ENCODE measurements at places on chromosomes 12 and 14.

DNA sequence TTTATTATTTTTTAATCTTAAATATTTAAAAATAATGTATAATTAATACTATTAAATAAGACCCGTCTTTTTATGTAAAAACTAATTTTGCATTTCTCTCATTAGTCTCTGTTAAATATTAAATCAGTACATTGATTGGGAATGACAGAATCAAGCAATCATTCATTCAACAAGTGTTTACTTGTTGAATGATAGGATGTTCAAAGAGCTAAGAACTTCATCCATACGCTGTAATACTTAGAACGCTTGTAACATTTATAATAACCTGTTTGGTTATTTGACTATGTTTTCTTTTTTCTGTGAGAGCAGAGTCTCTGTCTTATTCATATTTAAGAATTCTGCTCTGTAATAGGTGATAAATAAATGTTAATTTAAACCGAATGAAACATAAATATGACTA is 2.9 kb upstream of the BATF start:
- DNase-seq = no peak

GRCh38 chr14:53295985-53296582 is 143.0 kb upstream of the DDHD1 start:
- DNase-seq = peak; percentile 60

DNA sequence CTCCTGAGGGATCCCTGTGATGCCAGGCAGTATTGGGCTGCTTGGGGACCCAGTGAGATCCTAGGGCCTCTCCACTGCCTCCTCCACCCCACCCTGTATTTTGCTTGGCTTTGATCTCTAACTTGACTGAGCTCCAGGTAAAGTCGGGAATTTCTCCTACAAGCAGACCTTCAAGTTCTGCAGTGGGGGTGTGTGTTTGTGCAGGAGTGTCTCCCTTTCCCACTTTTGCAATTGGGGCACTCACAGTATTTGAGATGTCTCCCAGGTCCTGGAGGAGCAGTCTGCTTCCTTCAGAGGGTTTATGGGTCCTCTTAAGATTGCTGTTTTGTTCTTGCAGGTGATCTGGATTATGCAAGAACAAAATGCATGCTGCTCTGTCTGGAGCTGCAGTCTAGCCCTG is 68.9 kb downstream of the ALG10B start:
- DNase-seq = no peak

DNA sequence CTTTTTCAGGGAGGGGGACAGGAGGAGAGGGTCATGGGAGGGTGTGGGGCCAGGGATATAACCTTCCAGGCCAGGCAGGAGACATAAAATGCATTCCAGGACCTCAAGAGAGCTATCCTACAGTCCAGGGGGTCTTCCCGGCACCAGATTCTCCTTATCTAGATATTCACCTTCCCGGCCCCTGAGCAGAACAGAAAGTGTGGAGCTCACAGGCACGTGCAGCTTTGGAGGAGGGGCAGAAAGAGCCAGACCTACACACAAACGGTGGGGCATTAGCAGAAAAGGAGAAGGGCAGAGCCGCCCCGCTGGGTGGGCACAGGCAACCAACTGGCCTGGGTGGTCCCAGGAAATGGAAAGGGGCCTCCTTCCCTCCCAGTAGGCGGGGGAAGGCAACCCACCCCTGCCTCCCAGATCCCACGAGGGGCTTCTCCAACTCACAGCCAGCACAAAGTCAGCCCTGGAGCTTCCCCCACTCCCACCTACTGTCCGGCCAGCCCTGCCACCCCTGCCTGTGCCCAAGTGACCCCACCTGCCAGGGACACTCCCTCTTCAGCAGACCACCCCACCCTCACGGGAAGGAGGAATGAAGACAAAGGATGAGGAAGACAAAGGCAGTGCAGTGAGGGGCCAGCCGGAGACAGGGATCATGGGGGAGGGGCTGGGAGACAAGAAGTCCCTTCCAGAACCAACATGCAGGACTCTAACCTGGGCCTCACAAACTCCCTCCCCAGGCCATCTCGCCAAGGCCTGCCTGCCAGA is 33.3 kb downstream of the CCDC85C start:
- no peak for DNase-seq

DNA sequence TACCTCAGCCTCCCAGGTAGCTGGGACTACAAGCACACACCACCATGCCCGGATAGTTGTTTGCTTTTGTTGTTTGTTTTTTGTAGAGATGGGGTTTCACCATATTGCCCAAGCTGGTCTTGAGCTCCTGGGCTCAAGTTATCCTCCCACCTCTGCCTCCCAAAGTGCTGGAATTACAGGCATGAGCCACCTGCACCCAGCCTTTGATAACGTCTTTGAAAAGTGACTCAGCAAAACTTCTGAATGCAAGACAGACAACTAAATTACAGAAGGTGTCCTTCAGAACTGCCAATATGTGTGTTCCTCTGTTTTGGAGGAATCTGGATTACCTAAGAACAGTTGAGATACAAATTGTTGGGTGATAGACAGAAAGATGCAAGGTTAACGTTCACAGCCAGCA is 99.8 kb downstream of the ESR2 start:
- no peak for DNase-seq

- DNase-seq = no peak
These were observed 332.1 kb downstream of the APAF1 start for GRCh38 chr12:98977186-98977585.

DNA sequence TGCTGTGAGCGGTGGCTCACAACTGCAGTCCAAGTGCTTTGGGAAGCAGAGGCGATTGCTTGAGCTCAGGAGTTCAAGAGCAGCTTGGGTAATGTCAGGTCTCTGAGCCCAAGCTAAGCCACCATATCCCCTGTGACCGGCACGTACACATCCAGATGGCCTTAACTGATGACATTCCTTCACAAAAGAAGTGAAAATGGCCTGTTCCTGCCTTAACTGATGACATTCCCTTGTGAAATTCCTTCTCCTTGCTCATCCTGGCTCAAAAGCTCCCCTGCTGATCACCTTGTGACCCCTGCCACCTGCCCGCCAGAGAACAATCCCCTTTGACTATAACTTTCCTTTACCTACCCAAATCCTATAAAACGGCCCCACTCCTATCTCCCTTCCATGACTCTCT is 48.6 kb downstream of the SLC25A47 start:
- no peak for DNase-seq

- no peak for DNase-seq
These were observed 44.4 kb downstream of the TBX5 start for GRCh38 chr12:114361545-114361944.

DNA sequence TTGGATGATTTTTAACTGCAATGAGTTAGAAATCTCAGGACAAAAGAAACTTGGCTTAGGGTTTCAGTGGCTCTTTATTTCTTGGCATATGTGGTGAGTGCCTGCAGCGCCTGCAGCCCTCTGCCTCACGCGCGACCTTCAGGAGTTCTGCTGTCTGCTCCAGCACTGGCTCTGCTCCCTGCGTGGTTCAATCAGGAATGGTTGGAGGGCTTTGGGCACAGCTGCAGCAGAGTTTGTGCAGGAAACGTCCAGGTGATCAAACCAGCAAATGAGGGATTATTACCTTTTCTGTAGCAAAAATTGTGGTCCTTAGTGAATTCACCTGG is 19.8 kb downstream of the PPM1H start:
- DNase-seq = no peak

- no peak for DNase-seq
These were observed 53.2 kb downstream of the TSPAN19 start for GRCh38 chr12:84982888-84983287.

DNA sequence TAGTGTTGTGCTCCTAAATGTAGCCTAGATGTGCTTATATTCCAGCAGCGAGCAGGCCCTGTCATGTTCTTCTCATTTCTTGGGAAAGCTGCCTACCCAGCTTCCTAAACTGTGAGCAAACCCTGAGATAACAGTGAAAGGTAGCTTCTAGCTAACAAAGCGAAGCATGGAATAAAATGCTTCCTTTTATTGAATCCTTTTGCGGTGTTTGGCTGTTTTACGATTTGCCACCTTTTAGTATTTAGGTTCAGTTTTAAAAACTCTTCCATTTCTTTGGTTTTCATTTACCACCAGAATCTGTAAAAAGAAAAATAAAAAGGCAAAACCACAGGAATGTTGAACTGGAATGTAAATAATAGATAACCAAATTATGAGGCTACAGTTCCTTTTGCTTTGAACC is 5.0 kb upstream of the PKP2 start:
- DNase-seq = no peak

GRCh38 chr12:76879710-76880518 is 1.1 kb upstream of the CSRP2 start:
- DNase-seq = no peak

- DNase-seq = no peak
These were observed 42.1 kb upstream of the CHGA start for GRCh38 chr14:92880851-92881250.

- DNase-seq = peak; percentile 81
These were observed at the start of gene SLC48A1 for GRCh38 chr12:47773062-47773857. SLC48A1 (plus strand) TSS chr12:47773238; CDS start chr12:47773305, 67 bp downstream.

DNA sequence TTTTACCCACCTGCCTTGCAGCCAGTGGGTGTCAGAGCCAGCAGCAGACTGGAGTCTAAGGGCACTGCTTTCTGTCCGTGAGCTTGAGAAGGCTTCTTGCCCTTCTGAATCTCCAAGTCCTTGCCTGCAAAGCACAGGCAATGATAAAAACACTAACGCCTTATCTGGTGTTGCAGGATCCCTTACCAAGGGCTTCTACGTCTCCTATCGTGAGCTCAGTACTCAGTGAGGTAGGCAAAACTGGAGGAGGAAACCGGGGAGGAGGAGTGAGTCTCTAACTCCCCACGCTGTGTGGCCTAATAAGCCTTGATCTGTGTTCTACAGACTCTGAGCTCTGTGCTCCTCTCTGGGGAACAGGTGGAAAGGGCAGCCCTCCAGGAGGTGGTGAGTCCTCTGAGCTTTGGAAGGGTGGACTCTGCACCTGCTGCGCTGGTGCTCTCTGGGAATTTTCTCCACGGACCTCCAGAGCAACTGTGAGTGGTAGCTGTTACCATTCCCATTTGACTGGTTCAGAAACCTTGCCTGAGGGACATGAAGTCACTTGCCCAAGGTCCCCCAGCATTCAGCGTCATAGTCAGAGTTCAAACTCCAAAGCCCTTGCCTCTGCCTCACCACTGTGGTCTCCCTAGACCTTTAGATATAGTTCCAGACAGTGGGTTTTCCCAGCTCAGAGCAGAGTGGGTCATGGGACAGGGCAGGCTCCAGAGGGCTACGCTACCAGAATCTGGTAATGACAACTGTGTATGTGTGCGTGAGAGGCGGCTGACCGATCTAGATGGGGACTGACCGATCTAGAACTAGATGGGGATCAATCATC is 7.0 kb upstream of the MARK3 start:
- DNase-seq = no peak

- DNase-seq = no peak
These were observed 377.3 kb downstream of the EMP1 start for GRCh38 chr12:13573698-13574321.

- no peak for DNase-seq
These were observed 27.5 kb downstream of the RIC8B start for GRCh38 chr12:106801830-106802533.

DNA sequence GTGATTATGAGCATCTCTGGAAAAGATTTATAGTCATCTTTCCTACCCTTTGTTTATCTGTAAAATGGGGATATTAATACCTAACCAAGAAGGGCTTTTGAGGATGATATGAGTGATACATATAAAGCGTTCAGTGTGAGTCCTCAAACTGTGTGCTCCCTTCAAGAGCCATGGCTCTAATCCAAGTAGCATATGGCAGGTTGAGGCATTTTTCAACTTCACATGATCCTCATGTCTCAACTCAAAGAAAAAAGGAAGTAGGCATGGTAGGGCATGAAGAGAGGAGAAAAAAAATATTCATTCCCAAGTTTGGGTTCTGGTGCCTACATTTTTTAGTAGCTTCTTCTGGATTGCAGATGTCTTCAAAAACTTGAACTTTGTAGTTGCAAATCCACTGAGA is 286.3 kb upstream of the ATP2B1 start:
- no peak for DNase-seq

- DNase-seq = no peak
These were observed 37.0 kb downstream of the NUAK1 start for GRCh38 chr12:106101803-106102202.

DNA sequence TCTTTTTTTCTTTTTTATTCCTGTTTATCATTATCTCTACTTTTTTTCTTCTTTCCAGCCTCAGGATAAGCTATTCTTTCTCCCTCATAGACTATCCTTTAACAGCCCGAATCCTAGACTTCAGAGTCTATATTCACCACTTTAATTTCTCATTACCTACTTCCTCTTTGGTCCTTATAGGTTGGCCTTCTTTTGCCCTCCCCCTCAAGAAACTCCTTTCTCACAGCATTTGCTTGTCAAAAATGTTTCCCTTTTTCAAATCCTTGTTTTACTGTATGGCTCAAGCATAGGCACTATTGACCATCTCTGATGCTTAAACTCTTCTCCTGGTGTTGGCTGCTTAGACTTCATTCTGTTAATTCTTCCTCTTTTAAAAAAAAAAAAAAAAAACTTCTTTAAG is 52.5 kb downstream of the KIAA0586 start:
- no peak for DNase-seq

- no peak for DNase-seq
These were observed 5.3 kb downstream of the LTBP2 start for GRCh38 chr14:74606727-74607126.

GRCh38 chr12:26642361-26642760 is 190.6 kb downstream of the ITPR2 start:
- DNase-seq = no peak

DNA sequence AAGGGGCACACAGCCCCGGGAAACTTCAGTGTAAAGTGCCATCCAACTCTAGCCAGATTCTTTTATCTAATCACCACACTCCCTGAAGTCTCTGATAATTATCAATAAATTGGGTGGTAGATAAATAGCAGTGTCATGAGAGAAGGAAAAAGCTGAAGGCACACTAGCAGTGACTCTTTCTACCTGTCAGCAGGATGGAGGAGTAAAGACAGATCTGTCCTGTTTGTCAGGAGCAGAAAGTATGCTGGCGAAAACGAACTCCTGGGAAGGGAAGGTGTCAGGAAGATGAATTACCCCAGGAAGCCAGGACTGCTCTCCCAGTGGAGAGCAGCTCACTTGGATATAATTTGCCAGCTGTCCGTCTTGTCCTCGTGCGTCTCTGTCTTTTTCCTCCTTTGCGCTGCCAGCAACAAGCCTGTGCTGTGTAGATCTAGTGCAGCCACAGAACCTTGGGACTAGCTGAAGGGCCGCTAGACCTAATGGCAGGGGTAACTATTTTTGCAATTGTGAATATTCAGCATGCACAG is 981.9 kb downstream of the DIO2 start:
- no peak for DNase-seq

- no peak for DNase-seq
These were observed 437.7 kb downstream of the PRKD1 start for GRCh38 chr14:29489911-29490425.

- DNase-seq = no peak
These were observed 328.1 kb downstream of the BTG1 start for GRCh38 chr12:91817517-91817916.

- DNase-seq = no peak
These were observed 242.9 kb downstream of the CHST11 start for GRCh38 chr12:104699489-104700190.

- no peak for DNase-seq
These were observed 6.4 kb downstream of the SLC15A5 start for GRCh38 chr12:16271062-16271461.

GRCh38 chr14:104524726-104525125 is 54.8 kb upstream of the C14orf180 start:
- DNase-seq = no peak

Measured in CD4-positive, alpha-beta T cell treated with Interferon alpha-2 for 1 hour (primary cell).